NCI-H69 (cell line): ENCODE measurements at places on chromosomes 13 and 19.

GRCh38 chr19:13284929-13285928, 135.0 kb downstream of the IER2 start:
- DNase-seq = no peak

DNA sequence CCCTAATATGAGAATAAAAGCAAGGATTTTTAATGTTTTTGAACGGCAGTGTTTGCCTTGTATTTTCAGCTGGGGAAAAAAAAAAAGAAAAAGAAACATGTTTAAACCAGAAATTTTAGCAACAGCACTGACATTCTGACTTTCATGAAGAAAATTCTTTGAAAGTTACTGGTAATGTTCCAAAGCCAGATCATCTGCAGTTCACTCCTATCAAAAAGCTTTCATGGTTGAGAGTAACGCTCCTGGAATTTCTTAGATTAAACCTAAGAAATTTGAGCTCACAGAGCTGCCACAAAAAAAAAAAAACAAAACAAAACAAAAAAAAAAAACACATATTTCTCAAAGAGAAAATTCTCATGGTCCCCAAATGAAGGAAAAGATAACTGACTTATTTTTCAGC, 1106.7 kb downstream of the EFNB2 start:
- no peak for DNase-seq

DNA sequence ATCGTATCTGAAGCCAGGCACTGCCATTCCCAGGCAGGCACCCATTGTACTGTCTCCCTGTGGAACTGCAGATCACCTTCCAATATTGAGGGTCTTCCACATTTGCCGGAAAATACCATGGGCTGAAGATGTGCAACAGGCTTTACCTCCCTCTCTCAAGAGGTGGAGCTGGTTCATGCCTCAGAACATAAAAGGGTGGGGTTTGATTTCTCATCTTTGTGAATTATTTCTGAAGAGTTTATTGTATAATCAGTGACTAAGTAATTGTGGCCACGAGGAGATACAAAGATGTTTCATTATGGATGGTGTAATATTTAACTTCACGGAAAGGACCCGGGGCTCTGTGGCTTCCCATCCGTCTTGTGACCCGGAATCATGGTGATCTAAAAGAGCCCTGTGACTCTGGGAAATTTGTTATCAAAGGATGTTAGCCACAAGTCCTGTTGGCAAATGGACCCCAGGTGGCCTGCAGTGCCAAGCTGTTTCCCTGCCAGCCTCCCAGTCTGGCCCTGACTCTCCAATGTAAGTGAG, 230.5 kb downstream of the LACC1 start:
- no peak for DNase-seq

DNA sequence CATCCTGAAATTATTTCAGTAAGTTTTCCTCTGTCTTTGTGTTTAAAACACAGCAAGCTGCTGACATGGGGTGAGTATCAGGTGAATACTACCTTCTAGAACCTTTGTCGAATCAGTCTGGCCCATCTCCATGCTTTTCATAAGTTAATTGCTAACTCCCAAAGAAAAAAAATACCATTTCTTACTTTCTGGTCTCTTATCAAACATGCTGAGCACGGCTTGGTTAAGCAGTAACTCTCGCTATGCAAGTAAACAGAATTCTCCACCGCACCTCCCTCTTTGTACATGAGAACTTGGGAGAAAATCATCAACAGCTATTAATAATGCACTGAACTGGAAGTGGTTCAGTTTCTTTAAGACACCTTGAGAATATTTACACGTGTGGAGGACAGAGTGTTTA, 88.6 kb downstream of the FGF9 start:
- no peak for DNase-seq

DNA sequence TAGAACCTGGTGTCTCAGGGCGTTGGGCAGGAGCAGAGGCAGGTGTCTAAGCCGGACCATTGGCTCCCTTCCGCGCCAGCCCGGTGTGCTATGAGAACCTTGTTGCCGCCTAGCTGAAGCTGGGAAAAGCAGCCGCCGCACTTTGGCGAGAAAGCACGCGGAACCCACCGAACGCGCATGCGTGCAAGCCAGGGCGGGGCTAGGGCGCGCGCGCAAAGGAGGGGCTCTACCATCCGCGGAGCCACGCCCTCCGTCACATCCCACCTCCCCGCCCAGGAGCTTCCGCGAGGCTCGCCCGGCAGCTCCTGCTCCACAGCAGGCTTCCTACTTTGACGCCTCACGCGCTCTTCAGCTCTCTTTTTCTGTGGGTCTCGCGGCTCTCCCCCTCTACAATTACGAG, 51.3 kb downstream of the WDR87 start:
- DNase-seq = no peak

GRCh38 chr13:38090913-38091312, 221.3 kb upstream of the TRPC4 start:
- peak; percentile 68 for DNase-seq

DNA sequence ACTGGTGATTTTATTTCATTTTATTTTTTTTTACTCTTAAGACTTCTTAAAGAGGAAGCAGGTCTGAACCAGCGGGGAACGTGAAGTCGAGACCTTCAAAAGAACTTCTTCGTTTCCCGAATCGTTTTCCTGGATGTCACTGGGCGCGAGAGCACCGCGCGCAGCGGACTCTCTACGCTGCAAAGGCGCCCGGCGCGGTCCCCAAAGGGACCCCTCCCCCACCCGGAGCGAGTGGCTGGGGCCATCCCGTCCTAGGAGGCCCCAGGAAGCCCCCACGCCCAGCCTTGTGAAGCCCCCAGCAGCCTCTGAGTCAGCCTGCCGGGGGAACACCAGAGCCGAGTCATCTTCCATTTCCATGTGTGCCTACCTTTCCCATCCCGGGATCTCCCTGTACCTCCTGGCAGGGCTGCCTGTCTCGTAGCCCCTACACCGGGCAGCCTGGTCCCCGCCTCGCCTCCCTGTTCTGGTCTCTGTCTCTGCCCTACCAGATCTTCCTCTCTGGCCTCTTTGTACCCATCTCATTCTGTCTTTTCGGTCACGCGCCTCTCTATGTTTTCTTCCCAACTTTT, 608 bp downstream of the CD70 start:
- DNase-seq = no peak

DNA sequence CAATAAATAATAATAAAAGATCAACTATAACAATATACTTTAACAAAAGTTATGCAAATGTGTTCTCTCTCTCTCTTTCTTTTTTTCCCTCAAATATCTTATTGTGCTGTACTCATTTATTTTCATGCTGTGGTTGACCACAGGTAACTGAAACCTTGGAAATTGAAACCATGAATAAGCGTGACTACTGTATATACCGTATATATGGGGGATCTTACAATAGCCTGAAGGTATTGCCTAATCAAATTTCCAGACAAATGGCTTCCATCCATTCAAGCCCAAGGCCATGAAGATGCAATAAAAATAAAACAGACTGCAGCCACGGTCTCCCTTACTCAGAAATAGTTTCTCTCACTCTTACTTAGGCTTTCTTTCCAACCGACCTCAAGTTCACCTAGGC, 98.3 kb downstream of the SLITRK6 start:
- no peak for DNase-seq

- DNase-seq = no peak
Measured at GRCh38 chr13:109026266-109026665, 396.9 kb downstream of the MYO16 start.

DNA sequence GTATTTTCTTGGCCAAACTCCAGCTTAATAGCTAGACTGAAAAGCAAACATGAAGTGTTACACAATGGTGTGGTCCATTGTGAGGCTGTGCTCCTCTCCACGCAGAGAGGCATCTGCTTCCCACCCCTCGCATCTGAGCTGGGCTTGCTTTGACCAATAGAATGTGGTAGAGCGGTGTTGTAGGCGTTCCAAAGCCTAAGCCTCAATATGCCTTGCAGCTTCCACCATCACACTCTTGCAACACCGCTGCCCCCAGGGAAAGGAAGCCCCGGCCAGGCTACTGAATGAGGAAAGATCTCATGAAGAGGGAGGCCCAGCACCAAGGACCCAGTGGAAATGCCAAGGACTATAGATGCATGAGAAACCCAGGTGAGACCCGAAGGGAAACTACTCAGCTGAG, 9.4 kb downstream of the FLT1 start:
- DNase-seq = no peak

DNA sequence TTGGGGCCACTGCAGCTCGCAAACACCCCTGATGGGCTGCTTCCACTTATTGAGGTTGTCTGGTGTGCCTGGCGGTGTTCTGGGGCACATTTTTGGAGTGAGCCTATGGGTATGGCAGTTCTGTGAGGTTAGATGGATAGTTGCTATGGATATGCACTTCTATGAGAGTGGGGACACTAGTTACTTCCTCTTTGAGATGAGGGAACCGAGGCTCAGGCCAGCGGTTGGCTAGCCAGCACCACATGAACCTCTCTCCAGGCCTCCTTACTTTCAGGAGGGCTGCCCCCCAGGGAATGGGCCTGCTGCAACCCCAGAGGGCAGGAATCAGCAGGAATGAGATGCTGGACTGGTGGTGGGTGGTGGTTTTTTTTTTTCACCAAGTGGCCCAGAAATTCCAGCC, 13.5 kb upstream of the PRR19 start:
- DNase-seq = no peak

DNA sequence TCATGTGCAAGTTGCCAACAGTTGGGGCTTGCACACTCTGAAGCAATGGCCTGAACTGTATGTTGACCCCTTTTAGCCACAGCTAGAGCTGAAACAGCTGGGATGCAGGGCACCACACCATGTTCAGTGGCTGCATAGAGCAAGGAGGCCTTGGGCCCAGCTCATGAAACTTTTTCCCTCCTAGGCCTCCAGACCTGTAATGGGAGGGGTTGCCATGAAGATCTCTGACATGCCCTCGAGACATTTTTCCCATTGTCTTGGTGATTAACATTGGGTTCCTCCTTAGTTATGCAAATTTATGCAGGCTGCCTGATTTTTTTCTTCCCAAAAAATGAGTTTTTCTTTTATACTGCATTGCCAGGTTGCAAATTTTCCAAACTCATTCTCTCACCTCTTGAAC, 165.1 kb upstream of the PRR20A start:
- no peak for DNase-seq

- DNase-seq = peak; percentile 21
Measured at GRCh38 chr13:91747186-91747585, 348.8 kb downstream of the GPC5 start.

DNA sequence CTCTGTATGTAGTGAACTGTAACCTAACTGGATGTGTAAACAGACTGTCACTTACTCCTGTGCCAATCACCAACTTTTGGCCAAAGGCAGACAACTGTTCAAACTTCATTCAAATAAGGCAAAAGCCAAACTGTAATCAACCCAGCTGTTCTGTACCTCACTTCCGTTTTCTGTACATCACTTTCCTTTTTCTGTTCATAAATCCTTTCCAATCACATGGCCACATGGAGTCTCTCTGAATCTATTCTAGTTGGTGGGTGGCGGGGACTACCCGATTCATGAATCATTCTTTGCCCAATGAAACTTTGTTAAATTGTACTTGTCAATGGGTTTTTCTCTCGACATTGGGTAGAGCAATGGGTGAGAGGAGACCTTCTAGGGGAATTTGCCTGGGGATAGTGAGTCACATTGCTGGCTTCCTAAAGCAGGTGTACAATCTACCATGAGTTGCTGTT, 178.3 kb upstream of the RFC3 start:
- DNase-seq = no peak

DNA sequence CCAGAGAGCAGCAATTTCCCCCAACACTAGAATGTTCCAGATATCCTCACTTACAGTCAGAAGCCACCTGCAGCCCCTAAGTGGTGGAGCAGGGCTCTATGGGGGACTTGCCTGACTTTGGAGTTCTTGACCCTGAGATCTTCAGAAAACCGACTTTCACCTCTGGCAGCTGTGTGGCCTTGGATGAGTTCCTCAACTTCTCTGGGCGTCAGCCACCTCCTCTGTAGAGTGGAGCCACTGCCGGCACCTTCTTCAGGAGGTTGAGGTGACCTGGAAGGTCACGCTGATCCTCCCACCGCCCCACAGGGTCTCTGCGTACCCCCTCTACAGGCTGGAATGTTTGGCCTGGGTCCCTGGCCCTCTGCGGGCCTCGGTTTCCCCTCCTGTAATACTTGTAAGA, 7.1 kb upstream of the FUT5 start:
- peak; percentile 65 for DNase-seq

DNA sequence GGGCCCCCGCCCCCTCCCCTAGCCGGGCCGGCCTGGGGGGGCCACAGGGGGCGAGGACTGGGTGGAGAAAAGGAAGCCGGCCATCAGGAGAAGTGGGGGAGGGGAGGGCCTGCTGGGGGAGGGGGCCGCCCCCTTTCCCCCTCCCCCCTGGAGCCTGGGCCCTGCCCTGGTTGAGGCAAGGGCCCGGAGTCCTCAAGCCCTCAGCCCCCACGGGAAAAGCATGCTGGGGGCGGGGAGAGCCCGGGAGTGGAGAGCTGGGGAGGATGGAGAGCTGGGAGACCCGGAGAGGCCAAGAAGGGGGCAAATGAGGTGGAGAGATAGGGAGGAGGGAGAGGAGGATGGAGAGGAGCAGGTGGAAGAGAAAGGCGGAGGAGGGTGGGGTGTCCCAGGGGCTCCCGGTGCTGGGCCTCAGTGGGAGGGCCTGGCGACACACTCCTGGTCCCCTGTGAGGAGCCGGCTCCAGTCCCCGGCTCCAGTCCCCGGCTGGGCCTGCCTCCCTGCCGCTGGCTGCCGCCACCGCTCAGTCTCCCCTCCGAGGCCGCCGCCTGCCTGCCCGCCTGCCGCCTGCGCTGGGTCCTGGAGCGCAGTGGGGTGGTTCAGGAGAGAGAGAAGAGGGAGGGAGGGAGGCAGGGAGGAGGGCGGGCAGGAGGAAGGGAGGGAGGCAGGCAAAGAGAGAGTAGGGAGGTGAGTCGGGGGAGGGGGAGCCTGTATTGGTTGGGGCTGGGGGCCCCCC, at the start of gene GRIK5:
Gene GRIK5, minus strand, starts transcription at position 588 of the 733 bp plus-strand sequence. CDS start 4,436 bp downstream, outside the sequence.
- peak; percentile 80 for DNase-seq

GRCh38 chr19:50368649-50369570, 3.5 kb upstream of the NAPSA start:
- DNase-seq = peak; percentile 91

DNA sequence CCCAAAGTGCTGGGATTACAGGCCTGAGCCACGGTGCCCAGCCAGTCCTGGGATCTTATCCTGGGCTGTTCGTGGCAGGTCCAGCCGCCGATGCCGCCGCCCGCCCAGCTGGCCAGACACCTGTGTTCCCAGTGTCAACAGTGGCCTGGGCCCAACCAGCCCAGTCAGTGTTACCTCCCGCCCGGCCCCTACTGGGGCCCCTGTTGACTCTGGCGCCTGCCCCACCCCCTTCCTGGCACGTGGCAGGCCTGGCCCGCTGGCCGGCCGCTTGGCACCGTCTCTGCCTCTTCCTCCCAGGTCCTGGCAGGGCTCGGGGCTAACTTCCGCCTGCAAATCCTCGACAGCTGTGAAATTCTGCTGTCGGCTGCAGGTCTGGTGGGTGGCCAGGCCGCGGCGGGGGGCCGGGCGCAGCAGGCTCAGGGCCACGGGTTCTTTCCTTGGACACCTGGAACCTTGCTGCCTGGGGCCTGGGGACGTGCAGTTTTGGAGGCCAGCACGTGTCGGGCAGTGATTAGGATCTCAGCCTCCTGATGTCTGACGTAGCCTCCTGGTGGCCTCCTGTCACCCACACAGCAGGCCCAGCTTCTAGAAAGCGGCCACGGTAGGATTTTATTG, 9.1 kb downstream of the ARID3A start:
- peak; percentile 98 for DNase-seq

GRCh38 chr13:76822698-76823267, 63.4 kb downstream of the KCTD12 start:
- peak; percentile 46 for DNase-seq

- DNase-seq = peak; percentile 26
Measured at GRCh38 chr13:66567899-66568612, 662.1 kb downstream of the PCDH9 start.
